ENCODE measurements at places on chromosomes 5 and 9.

- DNase-seq, result peak; percentile 53
Observed at GRCh38 chr9:81529556-81530193, 159.7 kb downstream of the TLE1 start.

DNA sequence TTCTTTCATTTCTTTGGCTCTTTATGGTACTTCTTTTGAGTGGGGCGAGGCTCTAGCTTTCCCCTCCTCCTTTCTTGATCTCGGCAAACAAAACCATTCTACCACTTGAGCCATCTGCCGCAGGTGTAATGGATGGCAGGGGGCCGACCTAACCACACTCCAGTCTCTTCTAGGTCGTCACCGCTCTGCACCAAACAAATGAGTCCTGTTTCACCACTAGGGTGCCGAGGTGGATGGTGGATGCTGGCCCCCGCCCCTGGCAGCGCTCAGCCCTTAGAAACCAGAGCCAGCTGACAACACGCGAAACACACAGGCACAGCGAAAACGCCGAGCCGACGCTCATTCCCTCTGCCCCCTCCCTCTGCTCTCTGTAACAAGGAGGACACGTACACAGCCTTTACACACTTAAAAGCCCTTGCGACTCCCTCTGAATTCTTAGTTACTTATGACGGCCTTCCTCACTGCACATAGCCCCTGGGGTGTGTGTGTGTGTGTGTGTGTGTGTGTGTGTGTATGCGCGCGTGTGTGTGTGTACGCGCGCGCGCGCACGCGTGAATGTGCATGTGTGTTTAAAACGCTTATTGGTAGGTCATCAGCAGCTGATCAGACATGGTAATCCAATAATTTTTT lies 199.4 kb downstream of the MEF2C start:
- DNase-seq, result no peak

DNA sequence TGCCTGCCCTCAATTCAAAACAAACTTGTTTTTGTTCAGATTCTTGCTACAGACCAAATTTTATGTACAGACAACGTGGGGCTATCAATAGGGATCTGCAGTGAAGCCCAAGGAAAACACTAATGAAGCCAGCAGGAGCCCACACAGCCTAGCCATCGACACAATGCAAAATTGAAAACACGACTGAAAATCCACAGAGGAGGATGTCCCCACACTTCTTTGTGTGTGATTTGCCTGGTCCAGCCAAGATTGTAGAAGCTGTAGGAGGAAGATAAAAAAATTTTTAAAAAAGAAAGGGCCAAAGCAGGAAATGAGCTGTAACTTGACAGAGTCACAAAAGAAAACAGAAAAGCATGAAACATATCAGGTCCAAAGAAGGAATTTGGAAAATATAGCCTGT lies 34.8 kb downstream of the HTR4 start:
- DNase-seq, result no peak

DNA sequence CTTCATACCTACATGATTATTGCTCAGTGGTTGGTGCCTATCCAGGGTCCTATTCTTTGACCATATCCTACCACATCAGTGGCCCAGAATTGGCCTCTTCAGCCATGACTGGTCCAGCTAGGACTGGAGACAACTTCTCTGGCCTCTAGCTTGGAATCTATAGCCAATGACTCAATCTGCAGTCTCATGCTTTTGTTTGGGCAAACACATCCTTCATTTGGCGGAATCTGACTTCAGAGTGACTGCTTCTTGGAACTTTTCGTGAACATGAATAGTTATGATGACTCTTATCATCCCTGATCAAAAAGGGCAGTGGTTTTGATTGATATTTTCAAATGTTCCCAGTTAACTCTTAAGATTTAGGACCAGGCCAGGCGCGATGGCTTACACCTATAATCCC lies 134.1 kb downstream of the PAPPA start:
- no peak for DNase-seq

DNA sequence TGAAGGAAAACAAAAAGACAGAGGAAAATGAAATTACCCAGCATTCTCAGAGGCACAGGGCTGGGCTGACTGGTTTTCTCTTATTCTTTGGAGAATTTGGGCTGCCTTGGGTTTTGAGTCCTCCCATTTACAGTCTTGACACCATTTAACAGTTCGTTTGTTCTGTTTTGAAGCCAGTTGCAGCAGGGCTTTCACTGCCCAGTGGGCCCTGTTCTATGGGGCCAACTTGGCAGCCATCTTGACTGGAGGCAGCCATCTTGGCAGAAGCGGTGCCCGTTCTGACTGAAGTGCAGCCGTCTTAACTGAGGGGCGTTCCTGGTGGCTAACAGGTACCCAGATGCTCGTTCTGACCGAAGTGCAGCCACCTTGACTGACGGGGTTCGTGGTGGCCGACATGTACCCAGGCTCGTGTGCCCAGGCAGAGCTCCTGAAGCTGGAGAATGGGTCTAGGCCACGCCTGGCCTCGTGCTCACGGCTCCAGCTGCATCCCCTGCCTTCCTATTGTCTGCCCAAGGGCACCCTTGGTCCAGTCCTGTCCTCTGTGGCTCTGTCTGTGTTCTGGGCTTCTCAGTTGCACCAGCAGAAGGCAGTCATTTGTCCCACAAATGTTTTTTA lies 164.4 kb downstream of the GAPVD1 start:
- no peak for DNase-seq

- no peak for DNase-seq
Observed at GRCh38 chr9:130493476-130493875, 48.7 kb downstream of the ASS1 start.

Measured in inflammatory macrophage treated with lipopolysaccharide for 4 hours (primary cell).